IPS DF 6.9 (cell line): ENCODE measurements at places on chromosomes 6 and 20.

GRCh38 chr20:61690150-61690549 lies 375.5 kb downstream of the TAF4 start:
- no peaks in the 10 kb centered on the region for H3K36me3 ChIP-seq
- H3K27ac ChIP-seq = no peak overlapping the region
- peaks cover 2% of the 10 kb centered on the region; the same call in 1 of the 2 replicates for H3K4me1 ChIP-seq
- no peaks in the 10 kb centered on the region; the same call in 1 of the 2 replicates for H3K27me3 ChIP-seq
- DNase-seq = no peak

DNA sequence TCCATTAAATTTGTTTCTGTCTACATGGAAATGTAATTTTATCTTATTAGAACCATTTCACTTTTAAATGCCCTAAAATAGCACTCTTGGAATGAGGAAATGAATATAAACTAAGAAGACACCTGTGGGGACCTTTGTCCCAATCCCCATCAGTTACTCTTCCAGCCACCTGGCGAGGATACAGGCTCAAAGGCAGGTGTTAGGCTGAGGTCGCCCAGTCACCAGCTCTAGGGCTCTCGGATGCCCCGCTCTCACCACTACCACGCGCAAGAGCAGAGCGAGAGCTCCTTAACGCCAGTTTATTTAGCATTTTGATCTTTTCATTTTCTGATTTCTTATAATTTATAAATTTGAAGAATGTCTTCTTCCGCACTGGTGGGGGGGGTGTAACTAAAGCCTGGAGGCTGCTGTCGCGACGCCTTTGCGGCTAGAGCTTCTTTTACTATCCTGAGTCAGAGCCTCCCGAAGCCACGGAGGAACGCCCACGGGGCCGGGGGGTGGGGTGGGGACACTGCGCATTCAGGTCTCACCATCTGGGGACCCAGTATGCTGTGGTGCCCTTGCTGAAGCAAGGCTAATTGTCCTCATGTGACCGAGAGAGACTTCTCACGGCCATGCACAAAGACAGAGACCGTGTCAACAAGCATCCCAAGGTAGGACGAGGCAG lies 38.7 kb upstream of the AFDN start:
- no peaks in the 10 kb centered on the region for H3K4me1 ChIP-seq
- DNase-seq = no peak
- H3K27ac ChIP-seq = no peak overlapping the region
- no peak overlapping the region for H3K4me3 ChIP-seq
- H3K27me3 ChIP-seq = no peaks in the 10 kb centered on the region
- no peaks in the 10 kb centered on the region for H3K36me3 ChIP-seq

- H3K4me1 ChIP-seq = no peaks in the 10 kb centered on the region; the same call in 1 of the 2 replicates
- no peak overlapping the region; the same call in 1 of the 2 replicates for H3K4me3 ChIP-seq
- no peak for DNase-seq
- H3K27me3 ChIP-seq = no peaks in the 10 kb centered on the region
- no peaks in the 10 kb centered on the region for H3K36me3 ChIP-seq
Observed at GRCh38 chr6:13572951-13573654, 1.3 kb upstream of the SIRT5 start.

- H3K4me1 ChIP-seq = peaks cover 2% of the 10 kb centered on the region; the same call in 1 of the 2 replicates
- no peak overlapping the region for H3K27ac ChIP-seq
- H3K36me3 ChIP-seq = no peaks in the 10 kb centered on the region
Observed at GRCh38 chr6:56799989-56800388, 154.9 kb upstream of the BEND6 start.

GRCh38 chr6:3147914-3148757 lies 9.2 kb downstream of the TUBB2A start:
- no peak overlapping the region for H3K4me3 ChIP-seq
- no peaks in the 10 kb centered on the region for H3K36me3 ChIP-seq
- no peaks in the 10 kb centered on the region for H3K27me3 ChIP-seq
- no peak overlapping the region for H3K27ac ChIP-seq

GRCh38 chr20:14341801-14342200 lies 4.4 kb upstream of the FLRT3 start:
- DNase-seq = no peak
- H3K4me3 ChIP-seq = no peak overlapping the region
- no peaks in the 10 kb centered on the region for H3K27me3 ChIP-seq
- no peak overlapping the region for H3K27ac ChIP-seq
- H3K36me3 ChIP-seq = no peaks in the 10 kb centered on the region

DNA sequence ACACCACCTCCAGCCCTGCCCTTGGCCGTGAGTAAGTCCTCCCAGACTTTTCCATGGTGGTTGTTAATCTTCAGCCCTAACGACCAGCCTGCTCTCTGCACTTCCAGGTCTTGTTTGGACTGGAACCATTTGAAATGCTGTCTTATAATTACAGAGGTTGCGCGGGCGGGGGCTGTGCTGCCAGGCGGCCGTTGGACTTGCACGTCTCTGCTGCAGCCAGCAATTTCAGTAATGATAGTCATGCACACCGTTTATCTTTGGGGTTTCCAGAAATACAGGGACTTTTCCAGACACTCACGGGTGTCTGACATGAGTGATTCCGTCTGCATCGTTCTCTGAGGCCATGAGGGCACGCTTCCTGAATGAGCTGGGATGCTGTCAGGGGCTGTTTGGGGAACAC lies 118.2 kb downstream of the BMP7 start:
- no peaks in the 10 kb centered on the region for H3K36me3 ChIP-seq
- DNase-seq = no peak
- H3K4me1 ChIP-seq = no peaks in the 10 kb centered on the region
- H3K27ac ChIP-seq = no peak overlapping the region
- H3K4me3 ChIP-seq = no peak overlapping the region

GRCh38 chr20:11792568-11792953 lies 125.1 kb upstream of the BTBD3 start:
- H3K27me3 ChIP-seq = no peaks in the 10 kb centered on the region
- H3K4me3 ChIP-seq = no peak overlapping the region

GRCh38 chr6:135586388-135586787 lies 88.8 kb upstream of the AHI1 start:
- no peak overlapping the region for H3K4me3 ChIP-seq
- H3K36me3 ChIP-seq = no peaks in the 10 kb centered on the region
- no peaks in the 10 kb centered on the region for H3K27me3 ChIP-seq
- H3K4me1 ChIP-seq = no peaks in the 10 kb centered on the region
- DNase-seq = no peak
- no peak overlapping the region for H3K27ac ChIP-seq

DNA sequence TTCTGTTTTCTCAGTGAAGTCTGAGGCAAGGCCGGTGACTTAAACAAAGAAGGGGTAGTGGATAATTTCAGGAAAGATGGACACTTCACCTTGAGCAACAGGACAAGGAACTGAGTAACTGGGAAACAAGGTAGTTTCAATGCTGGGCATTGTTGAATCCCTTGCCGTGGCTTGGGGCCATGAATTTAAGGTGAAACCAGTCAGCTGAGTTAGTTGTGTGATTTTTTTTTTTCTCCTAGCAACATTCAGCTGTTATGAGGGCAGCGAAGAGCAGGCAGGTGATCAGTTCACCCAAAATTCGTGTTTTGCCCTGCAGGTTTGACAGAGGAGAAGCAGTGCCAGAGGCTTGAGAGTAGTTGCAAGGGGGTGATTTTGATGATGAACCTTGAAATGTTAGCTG lies 6.8 kb downstream of the BICRAL start:
- H3K4me1 ChIP-seq = peaks cover 3% of the 10 kb centered on the region; the same call in 1 of the 2 replicates
- no peak for DNase-seq
- H3K4me3 ChIP-seq = no peak overlapping the region
- no peak overlapping the region for H3K27ac ChIP-seq
